ENCODE measurements at places on chromosomes 4 and X.
A peak's percentile ranks its signal among the peaks of the same experiment; 100 is the strongest.

- DNase-seq, result no peak
Observed at GRCh38 chr4:187016101-187016500, 292.4 kb upstream of the FAT1 start.

- no peak for DNase-seq
Observed at GRCh38 chrX:129634541-129634940, 20.2 kb downstream of the APLN start.

DNA sequence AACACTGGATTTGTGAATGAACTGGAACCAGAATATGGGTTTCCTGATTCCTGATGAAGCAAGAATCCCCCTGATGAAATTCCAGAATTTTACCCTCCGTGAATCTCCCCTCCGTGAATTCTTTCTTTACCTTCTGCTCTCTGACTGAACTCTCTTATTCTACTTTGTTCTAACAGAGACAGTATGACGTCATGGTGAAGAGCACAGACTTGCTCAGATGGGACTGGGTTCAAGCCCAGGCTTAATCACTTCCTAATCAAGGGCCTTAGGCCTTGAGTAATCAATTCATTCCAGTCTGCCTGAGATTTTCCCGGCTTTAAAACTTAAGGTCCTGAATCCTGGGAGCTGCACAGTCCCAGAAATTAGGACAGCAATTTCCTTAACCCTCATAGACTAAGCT, 64.5 kb downstream of the IQCM start:
- DNase-seq, result no peak

DNA sequence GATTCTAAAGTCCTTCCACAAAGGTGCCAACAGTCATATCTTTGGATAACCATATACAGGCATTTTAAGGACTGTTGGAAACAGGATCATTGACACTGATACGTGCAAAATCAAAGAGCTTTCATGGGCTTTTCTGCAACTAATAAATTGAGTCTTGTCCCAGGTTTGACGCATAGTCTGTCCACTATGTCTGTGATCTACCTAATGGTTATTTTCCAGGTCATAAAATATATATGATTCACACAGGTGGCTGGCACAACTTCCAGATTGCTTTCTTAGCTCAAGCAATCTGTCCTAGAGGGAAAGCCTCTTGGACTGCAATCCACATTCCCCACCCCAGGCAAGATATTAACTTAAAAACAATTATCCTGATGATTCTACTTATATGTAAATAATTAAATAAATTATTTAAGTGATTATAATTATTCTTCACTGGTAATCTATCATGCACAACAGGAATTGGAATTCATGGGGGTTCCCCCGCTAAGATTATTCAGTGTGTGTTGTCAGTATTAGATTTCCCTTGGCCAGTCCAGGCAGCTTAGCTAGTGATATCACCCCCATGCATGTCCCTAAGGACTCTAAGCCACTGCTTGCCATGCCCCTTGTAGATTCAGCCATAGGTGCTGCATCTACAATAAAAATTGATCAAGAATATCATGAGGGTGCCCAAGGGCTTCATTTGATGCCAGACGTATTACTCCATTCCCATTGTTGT, 97.8 kb downstream of the TLL1 start:
- no peak for DNase-seq

- DNase-seq, result peak; percentile 16
Observed at GRCh38 chr4:164997324-164997723, 19.9 kb upstream of the TRIM61 start.

DNA sequence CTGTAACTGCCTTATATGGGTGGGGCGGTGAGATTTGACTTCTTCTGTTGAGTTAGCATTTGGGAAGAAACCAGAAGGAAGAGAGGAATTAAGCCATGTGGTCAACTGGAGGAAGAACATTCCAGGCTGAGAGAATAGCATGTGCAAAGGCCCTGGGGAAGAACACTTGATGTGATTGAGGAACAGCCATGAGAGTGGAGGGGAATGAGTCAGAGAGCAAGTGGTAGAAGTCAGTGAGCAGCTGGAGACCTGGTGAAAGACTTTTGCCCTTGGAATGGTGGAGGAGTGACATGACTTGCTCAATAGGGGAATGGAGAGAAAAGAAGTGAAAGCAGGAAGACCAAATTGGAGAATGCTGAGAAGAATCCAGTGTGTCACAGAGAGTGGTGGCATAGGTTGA, 327.8 kb upstream of the HAND2 start:
- DNase-seq, result no peak

DNA sequence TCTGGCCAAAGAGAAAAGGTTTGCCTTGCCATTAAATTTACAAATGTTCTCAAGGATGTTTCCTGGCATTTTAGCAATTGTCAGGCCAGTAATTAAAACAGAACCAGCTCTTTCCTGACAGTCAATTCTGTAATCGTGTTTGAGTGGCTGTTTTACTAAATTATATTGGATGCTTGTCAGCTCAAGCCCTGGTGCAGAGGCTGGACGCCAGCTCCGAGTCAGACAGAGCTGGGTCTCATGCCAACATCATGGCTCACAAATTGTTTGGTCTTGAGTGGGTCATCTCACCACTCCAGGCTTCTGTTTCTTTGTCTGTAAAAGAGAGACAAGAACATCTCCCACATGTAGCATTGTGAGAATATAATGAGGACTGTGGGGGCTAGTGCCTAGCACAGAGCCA, 190.3 kb upstream of the PSAPL1 start:
- no peak for DNase-seq

DNA sequence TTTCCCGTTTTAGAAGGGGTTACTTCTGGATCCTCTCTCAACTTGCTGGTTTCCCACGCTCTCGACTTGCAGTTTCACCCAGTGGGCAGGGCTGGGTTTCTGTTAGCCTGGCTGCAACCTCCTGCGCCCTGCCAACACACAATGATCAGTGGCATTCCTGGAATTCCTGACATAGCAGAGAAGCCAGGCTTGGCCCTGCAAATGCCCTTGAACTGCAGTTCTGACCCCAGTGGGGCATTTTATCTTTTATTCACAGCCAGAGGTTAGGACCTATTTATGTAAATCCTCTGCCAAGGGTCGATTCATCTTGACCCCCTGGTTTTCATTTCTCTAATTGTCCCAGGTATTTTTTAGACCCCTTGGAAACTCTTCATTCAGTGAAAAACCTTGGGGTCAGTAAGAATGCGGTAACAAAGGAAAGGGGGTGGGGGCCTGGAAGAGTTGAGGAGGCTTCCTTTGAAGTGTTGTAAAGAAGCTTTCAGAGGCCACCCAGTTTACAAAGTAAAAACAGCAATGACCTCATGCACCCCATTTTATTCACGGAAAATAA, 217.6 kb downstream of the ZNF674 start:
- DNase-seq, result peak; percentile 92

DNA sequence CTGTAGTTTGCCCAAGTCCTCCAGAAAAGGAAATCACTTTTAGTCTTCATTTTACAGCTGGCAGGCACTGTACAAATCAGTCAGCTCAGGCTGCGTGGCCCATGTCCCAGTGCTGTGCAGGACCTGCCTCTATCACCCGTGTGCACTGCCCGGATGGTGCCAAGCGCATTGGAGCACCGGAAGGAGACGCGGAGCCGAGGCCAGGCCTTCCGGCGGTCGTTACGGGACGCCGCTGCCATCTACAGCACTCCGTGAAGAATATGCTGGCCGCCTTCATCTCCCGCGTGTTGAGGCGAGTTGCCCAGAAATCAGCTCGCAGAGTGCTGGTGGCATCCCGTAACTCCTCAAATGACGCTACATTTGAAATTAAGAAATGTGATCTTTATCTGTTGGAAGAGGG, at the start of gene PDHA2:
TSS of gene PDHA2 (plus strand) at position 203 of the 400 bp plus-strand sequence. CDS start at position 261, 58 bp downstream.
- DNase-seq, result no peak

DNA sequence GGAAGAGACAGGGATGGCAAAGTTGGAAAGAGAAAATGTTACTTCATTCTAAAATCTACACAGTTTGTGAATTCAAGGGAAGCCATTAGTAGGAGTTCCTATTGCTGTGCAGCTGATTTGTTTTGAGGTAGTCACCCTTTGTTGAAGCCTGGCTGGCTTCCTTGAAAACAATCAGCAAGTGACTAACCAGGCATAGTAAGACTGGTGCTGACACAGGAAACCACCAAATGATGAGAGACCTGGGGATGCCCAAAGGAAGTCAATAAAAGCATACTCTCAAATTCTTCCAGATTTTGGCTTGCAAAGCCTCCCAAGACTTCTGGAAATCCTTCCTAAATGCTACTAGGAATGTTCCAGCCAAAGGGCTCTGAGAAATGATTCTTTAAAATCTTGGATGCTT, 23.9 kb upstream of the PRDM8 start:
- no peak for DNase-seq

DNA sequence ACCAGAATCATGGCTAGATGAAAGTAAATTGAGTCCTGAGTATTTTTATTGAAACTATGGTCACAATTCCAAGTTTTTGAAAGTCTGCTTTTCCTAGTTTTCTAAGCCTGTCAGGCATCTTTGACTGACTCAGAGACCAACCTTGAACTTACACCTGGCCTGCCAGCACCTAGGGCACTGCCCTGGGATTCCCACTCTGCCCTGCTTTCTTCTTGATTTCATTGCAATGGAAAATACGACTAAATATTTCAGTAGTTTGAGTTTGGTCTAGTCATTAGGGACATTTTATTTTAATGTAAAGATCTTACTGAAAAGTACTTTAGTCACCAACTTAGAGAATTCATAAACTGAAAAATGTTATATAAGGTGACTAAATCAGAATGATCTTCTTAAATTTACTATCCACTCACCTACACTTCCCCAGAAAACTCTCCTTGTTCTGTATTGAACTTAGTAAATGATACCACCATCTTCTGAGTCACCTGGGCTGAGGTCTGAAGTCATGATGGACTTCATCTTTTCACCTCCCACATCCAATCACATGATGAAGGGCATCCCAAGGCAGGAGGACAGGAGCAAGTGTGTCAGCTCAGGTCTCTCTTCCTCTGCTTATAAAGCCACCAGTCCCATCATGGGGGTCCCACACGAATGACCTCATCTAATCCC, 11.6 kb upstream of the PYURF start:
- DNase-seq, result no peak

Measured in HepG2 (cell line).